ENCODE measurements at places on chromosomes 5 and 9.
A peak's percentile ranks its signal among the peaks of the same experiment; 100 is the strongest.

DNA sequence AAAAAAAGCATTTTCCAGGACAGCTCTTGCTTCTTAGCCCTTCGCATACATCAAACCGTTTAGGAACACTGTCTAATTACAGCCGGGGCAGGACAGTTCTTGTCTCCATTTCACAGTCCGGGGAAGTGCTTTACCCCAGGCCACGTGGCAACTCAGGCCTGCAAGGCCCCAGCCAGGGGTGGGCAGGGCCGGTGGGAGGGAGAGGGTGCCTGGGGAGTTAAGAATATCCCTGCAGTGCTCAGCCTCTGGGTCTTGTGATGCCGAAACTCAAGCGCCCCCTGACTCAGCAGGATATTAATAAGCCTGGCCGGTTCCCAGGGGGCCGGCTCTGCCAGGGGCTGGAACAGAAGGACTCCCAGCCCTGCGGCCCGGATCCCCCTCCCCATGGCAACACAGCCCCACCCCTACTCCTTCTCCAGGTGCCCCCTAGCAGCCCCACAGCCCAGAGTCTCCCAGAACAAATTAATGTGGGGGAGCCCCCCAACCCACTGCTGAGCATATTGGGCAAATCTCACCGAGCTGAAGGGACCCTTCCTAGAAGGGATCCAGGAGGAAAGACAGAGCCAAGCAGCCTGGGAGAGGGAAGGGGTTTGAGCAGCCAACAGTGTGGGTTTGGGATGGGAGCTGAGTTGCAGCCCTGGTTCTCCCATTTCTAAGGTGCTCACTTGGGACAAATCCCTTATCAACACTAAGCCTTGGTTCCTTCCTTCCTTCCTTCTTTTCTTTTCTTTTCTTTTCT is 45.3 kb downstream of the PLPP7 start:
- DNase-seq = no peak

DNA sequence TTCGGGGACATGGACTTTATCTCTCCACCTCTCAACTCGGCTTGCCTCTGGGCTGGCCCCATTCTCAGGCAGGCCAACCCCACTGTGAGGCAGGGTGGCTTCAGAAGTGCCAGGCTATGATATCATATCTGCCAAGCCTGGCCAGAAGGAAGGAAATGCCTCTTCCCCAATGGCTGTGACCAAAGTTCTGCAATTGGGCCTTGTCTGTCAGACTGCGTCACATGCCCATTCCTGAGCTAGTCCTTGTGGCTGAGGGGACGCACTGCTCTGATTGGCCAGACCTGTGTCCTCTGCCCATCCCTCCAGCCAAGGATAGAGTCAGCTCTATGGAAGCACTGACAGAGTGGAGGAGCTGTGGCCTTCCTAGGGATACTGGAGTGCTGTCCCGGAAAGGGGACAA is 11.9 kb downstream of the SMIM23 start:
- no peak for DNase-seq

GRCh38 chr9:15307523-15307841 is 466 bp upstream of the TTC39B start:
- DNase-seq = no peak

DNA sequence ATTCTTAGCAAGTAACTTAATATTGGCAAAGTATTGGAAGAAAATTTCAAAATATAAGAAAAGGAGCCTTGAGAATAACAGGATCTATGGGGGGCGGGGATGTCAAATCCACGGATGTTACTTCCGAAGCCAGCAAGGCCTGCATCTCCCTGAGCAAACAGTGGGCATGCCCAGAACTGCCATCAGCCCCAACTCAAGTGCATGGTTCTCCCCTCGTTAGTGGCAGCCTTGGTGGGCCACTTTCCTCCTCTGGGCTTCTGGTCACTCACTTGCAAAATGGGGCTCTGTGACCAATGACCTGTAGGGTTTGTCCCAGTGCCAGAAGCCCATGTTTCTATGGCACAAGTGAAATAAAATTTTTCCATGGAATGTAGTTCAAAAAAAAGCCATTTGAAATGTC is 27.2 kb upstream of the MED10 start:
- DNase-seq = no peak

GRCh38 chr5:158648631-158649030 is 451.1 kb downstream of the EBF1 start:
- DNase-seq = no peak

- DNase-seq = no peak
Measured at GRCh38 chr5:125152044-125152443, 405.6 kb upstream of the ZNF608 start.

DNA sequence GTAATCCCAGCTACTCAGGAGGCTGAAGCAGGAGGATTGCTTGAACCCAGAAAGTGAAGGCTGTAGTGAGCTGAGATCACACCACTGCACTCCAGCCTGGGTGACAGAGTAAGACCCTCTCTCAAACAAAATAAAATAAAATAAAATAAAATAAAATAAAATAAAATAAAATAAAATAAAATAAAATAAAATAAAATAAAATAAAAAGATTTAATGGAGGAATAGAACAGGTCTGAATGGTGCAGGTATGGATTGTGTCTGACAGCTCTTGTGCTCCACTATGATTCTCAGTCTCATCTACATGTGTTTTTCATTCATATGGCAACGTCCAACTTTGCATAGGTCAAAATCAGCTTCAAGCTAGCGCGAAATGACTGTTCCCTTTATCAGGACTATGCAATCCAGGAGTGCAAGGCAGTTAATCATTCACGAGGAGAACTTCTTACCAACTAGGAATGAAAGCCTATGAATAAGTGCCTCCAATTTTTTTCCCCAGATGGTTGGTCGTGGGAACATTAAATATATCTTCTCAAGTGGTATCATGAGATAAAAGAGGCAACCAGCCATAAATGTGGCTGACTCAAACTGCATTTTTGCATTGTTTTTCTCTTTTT is 1392.3 kb upstream of the CDH9 start:
- DNase-seq = no peak

- no peak for DNase-seq
Measured at GRCh38 chr9:87107072-87107471, 159.8 kb upstream of the GAS1 start.

DNA sequence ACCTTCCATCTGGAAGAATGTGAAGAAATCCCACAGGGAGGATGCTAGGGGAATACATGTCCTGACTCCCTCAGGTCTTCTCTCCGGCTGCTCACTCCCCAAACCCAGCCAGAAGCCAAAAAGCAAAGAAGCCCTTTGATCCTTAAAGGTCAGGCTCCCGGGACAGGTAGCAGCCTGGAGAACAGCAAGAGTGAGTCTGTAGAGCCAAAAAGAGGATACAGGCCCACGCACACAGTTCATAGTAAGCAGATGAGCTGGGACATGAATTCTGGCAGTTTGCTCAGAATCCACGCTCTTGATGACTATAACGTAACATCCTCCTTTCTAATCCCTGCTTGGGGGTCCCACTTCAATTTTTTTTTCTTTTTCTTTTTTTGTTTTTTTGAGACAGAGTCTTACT is 72.0 kb upstream of the SLC44A1 start:
- DNase-seq = no peak

GRCh38 chr9:37381094-37381741 is 41.3 kb upstream of the GRHPR start:
- DNase-seq = no peak

GRCh38 chr5:108136493-108136892 is 245.4 kb downstream of the FBXL17 start:
- DNase-seq = no peak

GRCh38 chr9:86434039-86434726 is 80.0 kb upstream of the TUT7 start:
- DNase-seq = peak; percentile 6

- DNase-seq = no peak
Measured at GRCh38 chr5:167777746-167778145, 513.7 kb upstream of the WWC1 start.

DNA sequence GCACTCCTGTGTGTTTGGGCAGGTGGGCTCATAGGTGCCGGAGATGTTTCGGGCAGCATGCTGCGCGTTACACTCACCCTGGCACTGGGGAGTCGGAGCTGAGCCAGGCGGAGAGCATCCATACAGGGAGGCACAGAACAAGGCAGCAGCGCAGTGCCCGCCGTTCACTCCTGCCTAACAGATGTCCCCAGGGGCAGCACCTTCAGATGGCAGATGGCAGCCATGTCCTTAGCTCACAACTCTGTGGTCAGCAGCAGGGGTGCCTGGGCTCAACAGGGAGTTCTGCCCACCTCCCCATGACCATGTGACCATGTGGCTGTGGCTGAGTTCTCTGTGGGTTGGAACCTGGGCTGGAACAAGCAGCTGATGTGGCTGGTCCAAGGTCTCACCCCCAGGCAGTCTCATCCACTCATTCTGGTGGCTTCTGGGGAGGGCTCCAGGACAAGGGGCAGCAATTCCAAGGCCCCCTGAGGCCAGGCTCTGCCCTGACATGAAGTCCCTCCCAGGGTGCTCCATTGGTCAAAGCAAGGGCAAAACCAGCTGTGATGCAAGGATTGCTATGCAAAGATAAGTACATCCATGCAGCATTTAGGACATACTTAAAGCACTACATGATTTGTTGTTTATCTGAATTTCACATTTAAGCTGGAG is 64.2 kb downstream of the MRPL36 start:
- no peak for DNase-seq

DNA sequence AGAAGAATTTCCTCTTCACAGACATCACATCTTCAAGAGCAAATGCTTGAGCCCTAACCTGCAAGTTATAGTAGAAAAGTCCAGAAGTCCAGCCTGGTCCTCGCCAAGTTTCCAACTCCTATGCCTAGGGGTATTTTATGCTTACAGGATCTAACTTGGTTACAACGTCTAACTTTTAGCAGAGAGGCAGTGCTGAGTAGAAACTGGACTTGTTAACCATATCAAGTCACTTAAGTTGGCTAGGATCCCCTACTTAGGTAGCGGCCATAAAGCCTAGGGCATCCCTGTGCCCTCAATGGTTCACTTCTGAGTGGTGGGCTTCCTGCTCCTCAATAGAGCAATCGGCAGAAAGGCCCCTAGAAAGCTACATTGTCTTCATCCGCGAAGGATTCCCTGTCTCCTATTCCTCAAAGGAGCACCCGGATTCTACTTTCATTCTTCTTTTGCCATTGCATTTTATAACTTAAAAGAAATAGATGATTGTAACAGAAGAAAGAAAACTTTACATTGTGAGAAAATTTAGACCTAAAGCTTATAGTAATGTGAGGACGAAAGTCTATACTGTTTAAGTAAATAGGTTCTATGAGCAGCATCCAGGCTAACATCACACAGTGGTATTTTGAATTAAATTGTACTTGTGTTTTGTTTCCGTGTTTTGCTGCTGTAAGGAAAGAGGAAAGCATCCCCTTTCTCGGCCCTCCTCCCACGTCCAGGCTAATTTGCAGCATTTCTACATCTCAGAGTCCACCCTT is 1.3 kb upstream of the MTAP start:
- no peak for DNase-seq

- no peak for DNase-seq
Measured at GRCh38 chr5:167348251-167348926, 943.1 kb upstream of the WWC1 start.

DNA sequence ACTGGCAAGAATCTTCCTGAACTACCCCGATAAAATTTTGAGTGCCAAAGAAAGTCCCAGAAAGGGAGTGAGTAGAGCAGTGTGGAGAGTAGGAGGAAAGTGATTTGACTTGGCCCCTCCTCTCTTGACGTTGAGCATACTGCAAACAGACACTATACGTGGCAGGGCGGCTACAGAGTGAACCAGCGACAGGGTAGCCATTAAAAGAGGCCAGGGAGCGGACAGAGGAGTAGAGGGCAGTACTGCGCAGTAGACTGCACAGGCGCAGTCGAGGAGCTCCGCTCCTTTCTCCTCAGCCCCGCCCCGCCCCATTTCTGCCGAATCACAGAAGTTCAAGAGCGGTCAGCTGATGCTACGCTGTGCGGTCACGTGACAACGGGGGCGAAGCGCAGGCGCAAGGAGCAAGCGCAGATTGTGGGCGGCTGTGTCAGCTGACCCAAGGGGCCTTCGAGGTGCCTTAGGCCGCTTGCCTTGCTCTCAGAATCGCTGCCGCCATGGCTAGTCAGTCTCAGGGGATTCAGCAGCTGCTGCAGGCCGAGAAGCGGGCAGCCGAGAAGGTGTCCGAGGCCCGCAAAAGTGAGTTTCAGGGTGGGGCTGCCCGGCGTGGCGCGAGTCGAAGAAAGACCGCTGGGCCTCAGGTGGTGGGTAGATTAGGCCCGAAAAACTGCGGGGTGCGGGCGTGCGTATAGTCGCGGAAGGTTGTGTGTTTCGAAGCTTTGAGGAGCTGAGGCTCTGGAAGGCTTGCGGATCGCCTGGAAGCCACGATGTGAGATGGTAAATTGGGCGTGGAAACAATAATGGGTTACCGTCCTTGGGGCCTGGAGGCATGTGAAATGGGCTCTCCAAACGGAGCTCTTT is at the start of gene ATP6V1G1:
ATP6V1G1 (plus strand) TSS at position 425 of the 858 bp plus-strand sequence; CDS start at position 495, 70 bp downstream.
- DNase-seq = peak; percentile 97

DNA sequence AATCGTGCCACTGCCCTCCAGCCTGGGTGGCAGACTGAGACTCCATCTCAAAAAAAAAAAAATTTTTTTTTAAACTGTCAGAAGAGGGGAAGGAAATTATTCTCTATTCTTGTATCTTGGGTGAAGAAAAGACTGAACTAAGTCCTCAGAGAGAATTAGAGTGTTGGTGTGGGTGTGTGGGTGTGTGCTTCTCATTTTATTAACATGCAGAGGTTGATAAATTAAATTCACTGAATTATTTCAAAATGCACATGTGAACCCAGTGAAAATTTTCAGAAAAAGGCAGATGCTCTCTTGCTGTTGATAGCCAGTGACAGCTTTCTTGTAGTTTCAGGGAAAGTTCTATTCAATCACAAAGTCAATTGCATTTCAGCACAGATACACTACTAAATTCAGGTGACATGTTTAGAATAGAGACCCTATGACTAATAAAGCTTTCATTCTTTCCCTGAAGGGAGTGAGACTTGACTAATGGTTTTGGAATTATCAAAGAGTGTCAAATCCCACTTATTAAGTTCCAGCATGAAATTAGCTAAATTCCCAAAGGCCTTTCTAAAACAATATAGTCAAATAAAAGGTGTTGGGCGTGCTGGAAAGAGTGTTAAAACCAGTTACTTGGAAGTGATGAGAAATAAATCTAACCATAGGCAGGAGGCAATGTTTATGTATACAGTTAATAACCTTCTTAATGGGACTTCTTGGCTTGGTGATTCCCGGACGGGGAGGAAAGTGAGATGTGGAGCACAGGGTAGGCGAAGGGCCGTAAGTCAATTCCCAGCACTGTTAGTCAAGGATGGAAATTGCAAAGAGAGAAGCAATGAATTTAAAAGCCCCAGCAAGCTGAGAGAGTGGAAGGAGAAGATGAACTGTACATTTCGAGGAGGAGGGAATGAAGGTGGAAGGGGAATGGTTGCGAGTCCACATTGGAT is 103.2 kb upstream of the SPATA31D4 start:
- no peak for DNase-seq

DNA sequence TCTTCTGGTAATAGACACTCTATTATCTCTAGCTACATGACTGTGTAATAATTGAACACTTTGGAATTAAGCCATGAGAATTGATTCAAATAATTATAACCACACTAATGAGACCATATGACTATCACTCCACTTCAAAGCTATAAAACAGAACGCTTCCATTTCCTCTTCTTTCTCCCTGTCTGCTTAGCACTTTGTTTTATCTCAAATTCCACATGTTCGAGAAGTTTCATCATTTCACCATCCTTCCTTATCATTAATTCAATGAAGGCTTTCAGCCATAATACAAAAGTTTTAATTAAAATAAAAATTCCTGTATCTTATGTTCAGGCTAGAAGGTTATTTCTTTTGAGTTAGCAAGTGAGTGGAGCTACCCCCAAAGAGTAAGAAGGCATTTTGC is 7.4 kb upstream of the DCTN4 start:
- no peak for DNase-seq
